ENCODE measurements at places on chromosomes 7 and 10.

GRCh38 chr10:38157270-38157685 is 63.1 kb downstream of the ZNF37A start:
- no peak for DNase-seq

GRCh38 chr10:35103882-35104281 is 13.7 kb upstream of the CUL2 start:
- DNase-seq: no peak

- DNase-seq: no peak
These were observed 1052.6 kb downstream of the REEP3 start for GRCh38 chr10:64573623-64574325.

DNA sequence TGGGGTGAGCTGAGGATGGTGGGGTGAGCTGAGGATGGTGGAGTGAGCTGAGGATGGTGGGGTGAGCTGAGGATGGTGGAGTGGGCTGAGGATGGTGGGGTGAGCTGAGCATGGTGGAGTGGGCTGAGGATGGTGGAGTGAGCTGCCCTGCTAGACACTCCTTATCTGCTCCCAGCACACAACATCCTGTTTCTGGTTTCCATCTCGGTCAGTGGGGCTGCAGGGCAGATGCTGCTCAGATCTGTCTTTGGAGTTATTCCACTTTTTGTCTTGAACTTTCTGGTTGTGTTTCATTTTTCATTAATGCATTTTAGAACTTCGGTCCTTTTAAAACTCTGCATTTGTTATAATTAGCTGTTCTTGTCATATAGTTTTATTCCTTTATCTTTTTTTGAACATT is 67.9 kb upstream of the ANTXRL start:
- DNase-seq: no peak

- no peak for DNase-seq
These were observed 821 bp upstream of the JAZF1 start for GRCh38 chr7:28181416-28181815.
